HFF-Myc (cell line): ENCODE measurements at places on chromosomes 4 and X.

DNA sequence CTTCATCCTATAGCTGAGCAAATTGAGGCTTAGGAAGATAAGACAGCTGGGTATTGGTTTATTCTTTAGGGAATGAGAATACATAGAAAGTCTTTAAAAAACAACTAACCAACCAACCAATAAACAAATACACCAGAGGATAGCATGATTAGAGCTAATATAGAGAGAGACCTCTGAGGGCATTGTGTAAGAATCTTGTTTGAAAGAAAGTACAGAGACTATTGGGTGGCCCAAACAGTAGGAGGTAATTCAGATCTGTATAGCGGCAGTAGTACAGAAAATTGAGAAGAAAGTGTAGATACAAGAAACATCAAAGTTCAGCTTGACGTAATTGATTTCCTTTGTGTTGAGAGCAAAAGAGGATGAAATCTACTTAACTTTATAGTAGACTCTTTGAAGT is 1951.0 kb upstream of the ADGRL3 start:
- DNase-seq: no peak

- DNase-seq: no peak
Measured at GRCh38 chr4:151664289-151664688, 96.5 kb downstream of the GATB start.

GRCh38 chrX:96436105-96436504 is 248.5 kb upstream of the DIAPH2 start:
- DNase-seq: no peak

GRCh38 chr4:61152433-61152832 is 47.7 kb upstream of the ADGRL3 start:
- DNase-seq: no peak

DNA sequence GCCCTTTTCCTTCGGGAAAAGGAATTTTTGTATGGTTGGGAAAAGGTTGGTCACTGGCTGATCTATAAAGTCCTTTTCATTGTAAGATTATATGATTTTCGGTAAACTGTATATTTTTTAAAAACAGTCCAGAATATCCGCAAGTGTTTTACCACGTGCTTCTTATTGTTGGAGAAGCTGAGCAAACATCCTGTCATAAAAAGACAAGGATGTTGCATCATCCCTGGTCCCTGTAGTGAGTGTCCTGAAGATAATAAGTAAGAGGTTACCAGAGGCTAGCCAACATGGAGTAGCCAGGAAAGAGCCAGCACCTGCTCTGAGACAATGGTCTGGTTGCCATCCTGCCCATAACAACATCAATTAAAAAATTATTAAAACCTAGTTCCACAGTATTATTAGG is 5.1 kb downstream of the CXCL9 start:
- no peak for DNase-seq

GRCh38 chr4:108001540-108002135 is 11.9 kb downstream of the HADH start:
- DNase-seq: no peak

DNA sequence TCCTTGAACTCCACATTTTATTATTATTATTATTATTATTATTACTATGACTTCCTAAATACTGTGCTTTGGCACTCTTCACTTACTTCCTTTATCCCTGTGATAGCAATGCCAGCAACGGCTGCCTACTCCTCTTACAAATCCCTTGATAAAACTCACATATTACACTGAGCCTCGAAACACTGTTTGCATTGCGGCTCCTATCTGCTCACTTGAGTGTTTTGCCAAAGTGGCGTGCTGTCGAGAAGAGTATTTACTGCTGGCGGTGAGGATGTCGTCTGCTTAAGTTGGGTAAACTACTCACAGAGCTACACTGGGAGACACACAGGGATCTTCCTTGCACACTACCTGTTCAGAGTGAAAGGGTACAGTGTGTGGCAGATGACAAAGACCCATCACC is 143.4 kb upstream of the VCX3A start:
- no peak for DNase-seq

DNA sequence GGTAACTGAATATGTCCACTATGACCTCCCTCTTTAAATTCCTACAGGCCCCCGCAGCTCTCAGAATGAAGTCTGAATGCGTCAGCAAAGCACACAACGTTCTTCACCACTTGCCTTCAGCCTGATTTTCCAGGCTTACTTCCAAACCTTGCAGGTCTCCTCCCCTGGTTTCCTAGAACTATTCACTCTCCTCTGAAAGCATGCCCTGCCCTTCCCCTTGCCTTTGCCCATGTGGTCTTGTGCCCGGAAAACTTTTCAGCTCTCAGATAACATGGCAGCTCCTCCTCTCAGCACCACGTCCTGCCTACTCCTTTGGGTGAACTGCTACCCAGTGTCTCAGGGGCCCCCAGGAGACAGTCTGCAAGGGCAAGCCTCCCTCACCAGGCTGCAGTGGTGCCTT is 268.5 kb upstream of the LDB2 start:
- no peak for DNase-seq

DNA sequence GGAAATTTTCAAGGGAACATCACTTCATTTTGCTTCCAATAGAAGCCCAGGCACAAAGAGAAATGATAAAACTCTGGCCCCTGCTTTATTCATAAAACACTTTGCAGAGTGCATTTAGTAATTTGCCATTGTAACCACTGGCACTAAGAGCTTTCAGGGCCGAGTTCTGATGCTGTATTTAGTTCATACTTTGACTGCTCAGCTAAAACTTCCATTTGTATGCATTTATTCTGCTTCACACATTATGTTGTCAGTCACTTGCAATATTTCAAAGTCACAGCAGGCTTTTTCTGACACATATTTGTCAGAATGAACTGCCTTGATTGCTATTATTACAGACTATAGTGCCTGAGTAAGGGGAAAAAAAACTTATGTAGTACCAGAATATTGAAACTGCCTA is 174.3 kb upstream of the ATOH1 start:
- DNase-seq: no peak

DNA sequence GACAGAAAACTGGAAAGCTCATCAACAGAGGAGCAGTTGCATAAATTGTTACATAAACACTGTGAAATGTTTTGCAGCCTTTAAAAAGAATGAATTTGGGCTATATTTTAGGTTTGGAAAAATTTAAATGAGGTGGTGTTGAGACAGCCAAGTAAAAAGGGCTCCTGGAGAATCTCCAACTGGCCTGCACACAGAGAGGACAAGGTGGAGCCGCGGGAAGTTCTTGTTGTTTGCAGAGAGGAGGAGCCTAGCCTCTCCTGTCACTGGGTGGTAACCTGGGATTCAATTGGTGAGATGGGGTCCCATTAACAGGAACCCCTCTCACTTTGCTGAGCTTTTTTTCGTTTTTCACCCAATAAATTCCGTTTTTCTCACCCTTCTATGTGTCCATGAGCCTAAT is 13.4 kb downstream of the GIMD1 start:
- DNase-seq: no peak

DNA sequence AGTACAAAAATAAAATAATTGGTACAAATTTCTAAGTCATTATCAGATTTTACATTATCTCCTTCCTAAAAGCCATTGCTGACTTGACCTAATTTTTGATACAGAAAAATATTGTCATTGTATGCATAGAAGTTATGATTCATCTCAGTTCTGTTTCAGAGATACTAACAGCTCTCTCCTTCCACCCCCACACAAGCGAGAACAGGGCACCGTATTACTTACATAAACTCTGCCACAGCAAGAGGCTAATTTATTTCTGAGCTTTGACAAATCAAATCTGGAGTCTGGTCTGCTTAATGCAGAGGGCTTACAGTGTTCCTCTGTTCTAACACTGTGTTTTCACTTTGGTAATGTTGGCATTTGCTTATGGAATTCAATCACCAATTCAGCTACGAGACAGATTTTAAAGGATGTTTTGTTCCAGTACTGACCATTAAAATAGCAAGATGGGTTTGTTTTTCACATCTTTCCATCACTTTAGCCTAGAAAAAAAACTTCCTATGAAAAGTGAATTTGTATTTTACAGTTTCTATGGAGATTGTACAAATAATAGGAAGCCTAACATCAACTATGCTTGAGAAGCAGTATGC is 181.8 kb downstream of the USP46 start:
- no peak for DNase-seq

DNA sequence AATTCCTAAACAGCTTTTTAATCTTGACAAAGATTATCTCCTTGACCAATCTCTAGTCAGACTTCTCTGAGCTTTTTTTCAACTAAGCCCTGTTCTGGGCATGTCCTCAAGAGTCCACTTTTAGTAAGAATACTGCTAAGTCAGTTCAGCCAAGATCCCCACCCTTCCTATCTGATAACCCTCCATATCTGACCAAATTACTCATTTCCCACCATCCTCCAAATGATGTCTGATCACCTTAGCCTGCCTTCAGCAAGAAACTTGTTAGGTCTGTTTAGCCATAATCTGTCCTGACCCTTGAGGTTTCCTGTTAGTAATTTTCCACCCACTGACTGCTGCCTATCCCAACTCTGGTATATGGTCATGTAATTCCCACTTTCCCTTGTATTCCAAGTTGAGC is 65.2 kb downstream of the FAM13A start:
- DNase-seq: no peak

- no peak for DNase-seq
Measured at GRCh38 chrX:97524997-97525396, 641.3 kb downstream of the RPA4 start.
